Skin of body (tissue), 3 donors: ENCODE measurements at places on chromosomes 13 and 19. TPM values are rescaled to one million over a fixed set of nuclear protein-coding genes. Genes with fewer than 3 reads are reported as not detected.
A peak's percentile ranks its signal among the peaks of the same experiment; 100 is the strongest.

ZNF112 gene
- 8.3 TPM for total RNA-seq

TNFSF11 gene
- 0.49 TPM for total RNA-seq

GRCh38 chr19:50167314-50167721 lies 4.2 kb upstream of the IZUMO2 start:
- no peak for DNase-seq

DNA sequence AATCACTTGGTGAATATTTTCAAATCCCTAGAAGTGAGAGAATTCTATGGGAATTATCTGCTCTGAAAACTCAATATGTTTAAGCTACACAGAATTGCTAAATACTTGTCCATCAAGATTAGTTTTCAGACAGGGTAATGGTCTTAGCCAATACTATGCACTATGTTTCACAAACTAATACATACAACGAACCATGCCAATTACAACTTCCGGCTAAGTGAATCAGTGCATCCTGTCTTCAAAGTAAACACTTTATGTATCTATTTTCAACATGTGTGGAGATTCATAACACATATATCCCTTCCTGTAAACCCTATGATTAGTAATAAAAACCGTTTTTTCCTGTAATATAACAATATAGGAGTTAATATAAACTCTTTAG lies 181.5 kb downstream of the POSTN start:
- DNase-seq = peak; percentile 50

- DNase-seq = no peak
These were observed 2.0 kb downstream of the LRCH1 start for GRCh38 chr13:46554951-46555350.

DNA sequence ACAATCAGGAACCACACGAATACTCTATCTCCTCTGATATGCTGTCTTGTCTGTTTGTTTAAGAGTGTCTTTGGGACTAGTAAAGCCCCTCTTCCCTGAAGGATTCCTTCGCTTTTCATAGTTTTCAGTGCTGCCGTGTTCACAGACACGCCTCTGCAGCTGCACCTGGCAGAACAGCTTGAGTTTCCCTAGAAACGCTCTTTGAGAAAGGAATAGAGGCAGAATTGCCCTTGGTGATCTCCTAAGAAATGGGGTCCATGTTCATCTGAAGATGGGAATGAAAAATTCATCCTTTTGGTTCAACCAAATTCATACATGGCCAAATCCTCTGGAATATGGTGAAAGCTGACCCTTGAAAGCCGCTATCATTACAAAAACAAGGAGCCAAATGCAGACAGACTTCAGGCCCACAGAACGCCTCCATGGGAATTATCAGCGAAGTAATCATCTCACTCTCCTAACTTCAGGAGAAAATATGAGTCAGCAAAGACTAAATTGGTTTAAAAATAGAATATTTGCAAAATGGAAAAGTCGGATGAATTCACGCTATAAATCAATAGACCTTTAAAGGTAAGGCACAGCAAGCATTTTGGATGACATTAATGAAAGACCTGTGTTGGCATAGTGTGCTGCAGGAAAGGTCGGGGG lies 5.5 kb downstream of the SACS start:
- DNase-seq = no peak
